ENCODE measurements at places on chromosomes 16 and 17. TPM values are rescaled to one million over a fixed set of nuclear protein-coding genes. Genes with fewer than 3 reads are reported as not detected.
A peak's percentile ranks its signal among the peaks of the same experiment; 100 is the strongest.

DNA sequence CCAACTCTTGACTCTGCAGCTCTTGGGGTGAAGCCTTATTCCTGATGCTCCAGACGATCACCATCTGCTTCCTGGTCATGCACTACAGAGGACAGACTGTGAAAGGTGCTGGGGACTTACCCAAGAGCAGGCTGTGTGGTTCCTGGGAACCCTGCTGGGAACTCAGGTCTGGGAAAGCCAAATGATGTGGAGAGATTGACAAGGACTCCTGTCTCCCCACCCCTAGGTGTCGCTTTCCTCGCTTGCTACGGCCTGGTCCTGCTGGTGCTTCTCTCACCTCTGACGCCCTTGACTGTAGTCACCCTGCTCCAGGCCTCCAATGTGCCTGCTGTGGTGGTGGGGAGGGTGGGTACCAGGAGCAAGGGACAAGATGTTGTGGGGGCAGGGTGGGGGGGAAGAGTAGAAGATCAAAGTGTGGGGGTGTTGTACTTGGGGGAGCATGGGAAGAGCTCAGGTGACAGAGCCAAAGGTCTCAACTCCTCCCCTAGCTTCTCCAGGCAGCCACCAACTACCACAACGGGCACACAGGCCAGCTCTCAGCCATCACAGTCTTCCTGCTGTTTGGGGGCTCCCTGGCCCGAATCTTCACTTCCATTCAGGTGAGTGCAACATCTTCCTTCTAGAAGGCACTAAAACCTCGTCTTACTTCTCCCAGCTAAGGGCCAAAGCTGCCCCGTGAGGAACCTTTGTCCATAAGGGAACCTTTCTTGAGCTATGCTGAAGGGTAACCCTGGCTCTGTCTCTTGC lies 3.0 kb downstream of the SOX15 start:
- DNase-seq, result no peak

DNA sequence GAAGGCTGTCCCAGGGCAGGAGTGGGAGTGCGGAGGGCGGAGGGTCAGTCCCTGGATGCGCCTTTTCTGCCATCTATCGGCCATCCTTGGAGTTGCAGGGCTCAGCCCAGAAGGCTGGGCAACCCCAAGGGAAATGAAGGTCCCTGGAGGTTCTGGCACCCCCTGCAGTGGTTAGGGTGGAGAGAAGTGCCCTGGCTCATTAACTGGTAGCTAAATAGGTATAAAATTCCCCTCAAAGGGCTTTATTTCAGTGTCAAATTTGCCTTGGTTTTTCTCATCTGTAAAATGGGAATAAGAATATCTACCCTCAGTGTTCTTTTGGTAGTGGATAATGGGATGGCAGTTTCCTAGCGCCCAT lies 22.4 kb downstream of the C17orf75 start:
- peak; percentile 60 for DNase-seq

DNA sequence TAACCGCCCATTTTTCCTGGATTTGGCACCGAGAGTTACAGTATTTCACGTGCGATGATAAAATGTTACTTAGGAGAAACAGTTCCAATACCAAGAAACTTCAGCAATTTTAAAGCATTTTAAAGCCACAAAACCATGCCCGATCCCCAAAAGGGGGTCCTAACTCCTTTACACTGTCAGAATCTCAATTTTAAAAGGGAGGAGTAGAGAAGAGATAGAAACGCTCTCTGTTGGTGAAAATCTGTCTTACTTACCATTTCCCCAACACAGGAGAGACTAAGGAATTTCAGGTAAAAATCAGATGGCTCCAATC lies 526 bp upstream of the RNASEK start:
- no peak for DNase-seq

DNA sequence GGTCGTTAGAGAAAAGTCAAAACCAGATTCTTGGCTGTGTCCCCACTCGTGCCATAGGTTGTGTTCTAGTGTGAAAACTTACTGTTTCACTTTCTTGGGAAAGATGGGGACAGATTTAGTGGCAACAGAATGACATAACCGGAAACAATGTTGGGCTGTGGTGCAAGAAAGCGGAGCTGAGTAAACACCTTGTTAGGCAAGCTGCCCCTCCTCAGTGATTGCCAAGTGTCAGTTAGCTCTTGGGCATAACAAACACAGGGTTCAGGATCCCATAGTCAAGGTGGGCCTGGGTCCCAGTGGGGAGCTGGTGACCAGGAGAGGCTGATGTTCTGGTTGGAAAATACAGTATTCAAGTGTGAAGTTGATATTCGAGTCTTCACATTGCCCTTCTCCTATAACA lies 15.4 kb downstream of the UBN1 start:
- no peak for DNase-seq

- DNase-seq, result no peak
Observed at GRCh38 chr17:2090210-2090641, 35.3 kb downstream of the HIC1 start.

DNA sequence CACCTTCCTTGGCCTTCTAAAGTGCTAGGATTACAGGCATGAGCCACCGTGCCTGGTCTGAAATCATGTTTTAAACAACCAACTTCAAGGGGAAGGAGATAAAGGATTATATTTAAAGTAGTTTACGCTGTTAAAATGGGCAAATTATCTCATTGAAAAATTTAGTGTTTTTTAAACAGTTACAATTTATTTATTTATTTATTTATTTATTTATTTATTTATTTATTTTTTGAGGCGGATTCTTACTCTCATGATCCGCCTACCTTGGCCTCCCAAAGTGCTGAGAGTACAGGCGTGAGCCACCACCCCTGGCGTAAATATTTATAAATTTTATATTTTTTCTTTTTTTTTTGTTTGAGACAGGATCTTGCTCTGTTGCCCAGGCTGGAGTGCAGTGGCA lies 22.2 kb downstream of the CDK12 start:
- no peak for DNase-seq

- DNase-seq, result no peak
Observed at GRCh38 chr16:84029297-84030047, 13.1 kb downstream of the SLC38A8 start.

DNA sequence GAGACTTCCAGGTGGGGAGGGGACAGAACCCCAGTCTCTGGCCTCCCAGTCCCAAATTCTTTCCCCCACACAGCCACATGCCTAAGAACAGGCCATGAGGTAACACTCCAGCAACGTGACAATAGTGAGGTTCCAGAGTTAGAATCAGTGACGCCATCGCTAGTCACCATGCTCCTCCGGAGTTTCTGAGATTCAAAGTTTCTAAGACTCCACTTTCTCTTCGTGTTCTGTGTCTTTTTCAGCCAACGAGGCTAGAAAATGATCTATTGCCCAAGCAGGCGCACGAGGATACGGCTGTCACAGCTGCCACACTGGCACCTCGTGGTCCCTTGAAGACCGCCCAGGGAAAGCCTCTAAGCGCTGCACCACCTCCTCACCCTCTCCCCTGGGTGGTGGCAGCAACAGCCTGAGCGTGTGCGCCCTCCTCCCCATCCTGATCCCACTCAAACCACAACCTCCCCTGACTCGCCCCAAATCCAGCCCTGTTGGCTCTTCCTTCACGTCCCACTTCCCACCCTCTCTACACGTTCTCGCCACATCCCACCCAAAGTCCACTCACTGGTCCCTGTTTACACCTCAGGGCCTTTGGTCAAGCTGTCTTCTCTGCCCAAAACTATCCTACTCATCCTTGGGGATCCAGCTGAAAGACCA lies 1.0 kb downstream of the MCRIP1 start:
- no peak for DNase-seq

DNA sequence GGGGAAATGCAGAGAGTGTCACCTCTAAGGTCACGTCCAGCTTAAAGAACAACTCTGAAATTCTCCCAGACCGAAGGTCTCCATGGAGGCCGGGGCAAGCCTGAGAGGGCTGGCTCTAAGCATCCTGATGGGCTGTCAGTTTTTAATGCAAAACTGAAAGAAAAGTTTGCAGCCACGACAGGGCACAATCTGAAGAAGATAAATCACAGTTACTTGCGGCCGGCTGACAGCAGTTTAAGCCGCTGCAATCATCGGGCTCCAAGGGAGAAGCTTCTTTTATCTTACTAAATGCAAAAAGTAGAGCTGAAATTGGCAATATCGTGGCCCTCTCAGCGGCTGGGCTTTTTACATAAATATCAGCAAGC lies 168.8 kb downstream of the CYLD start:
- DNase-seq, result no peak

DNA sequence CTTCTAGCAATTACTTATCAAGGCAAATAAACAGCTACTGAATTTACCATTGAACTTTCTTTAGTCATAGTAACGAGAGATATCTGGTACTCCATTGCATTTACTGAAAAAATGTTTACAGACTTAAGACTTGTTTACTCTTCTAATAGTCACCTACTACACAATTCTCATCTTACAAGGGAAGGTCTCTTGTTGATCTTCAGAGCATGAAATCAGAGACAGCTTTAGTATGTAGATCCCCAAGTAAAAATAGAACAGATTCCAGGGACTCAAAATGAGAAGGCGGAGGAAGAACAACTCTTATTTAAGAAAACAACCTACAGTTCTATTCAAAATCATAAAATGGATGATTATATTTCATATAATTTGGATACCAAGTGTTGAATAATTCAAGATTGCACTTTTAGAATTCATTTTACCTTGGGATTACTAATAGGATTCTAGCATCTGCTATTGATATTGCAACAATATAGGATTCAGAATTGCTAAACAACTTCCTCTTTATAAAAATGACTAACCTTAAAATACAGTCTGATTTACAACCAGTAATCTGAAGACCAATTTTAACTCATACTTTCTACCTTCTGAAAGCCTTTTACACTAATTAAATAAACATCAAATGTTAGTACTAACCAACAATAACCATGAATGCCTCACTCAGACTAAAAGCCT lies 20.8 kb downstream of the UBE2G1 start:
- no peak for DNase-seq

DNA sequence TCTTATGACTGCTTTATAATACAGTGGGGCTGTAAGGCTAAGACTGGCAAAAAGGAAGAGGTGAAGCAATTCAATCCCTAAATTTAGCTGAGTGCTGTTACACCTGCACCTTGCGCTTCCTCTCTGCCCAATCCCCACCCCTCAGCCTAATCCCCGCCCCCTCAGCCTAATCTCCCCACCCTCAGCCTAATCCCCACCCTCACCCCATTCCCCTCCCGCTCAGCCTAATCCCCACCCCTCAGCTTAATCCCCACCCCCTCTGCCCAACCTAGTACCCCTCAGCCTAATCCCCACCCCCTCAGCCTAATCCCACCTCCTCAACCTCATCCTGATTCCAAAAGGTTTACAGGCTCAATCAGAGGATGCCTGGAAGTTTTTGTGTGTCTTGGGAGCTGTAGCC lies 155.5 kb downstream of the PMP22 start:
- no peak for DNase-seq

DNA sequence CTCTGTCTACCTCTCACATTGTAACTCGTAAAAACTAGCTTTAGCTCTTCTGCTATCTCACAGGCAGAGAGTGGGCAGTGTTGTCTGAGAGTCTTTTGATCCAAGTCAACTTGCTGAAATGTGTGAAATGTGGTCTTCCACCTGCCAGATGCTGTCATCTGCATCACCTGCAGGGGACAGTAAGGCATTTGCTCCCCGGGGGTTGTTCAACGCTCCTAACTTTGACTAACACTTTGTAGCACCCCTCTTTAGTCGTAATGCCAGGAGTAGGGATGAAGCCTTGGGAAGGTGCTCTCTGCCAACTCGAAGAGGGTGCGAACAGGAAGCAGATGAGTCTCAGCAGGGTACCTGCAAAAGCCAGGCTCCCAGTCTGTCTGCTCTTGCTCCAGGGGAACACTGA lies 36.1 kb downstream of the SNX11 start:
- no peak for DNase-seq

GRCh38 chr17:79950751-79951150 lies 84.9 kb downstream of the TBC1D16 start:
- no peak for DNase-seq

DNA sequence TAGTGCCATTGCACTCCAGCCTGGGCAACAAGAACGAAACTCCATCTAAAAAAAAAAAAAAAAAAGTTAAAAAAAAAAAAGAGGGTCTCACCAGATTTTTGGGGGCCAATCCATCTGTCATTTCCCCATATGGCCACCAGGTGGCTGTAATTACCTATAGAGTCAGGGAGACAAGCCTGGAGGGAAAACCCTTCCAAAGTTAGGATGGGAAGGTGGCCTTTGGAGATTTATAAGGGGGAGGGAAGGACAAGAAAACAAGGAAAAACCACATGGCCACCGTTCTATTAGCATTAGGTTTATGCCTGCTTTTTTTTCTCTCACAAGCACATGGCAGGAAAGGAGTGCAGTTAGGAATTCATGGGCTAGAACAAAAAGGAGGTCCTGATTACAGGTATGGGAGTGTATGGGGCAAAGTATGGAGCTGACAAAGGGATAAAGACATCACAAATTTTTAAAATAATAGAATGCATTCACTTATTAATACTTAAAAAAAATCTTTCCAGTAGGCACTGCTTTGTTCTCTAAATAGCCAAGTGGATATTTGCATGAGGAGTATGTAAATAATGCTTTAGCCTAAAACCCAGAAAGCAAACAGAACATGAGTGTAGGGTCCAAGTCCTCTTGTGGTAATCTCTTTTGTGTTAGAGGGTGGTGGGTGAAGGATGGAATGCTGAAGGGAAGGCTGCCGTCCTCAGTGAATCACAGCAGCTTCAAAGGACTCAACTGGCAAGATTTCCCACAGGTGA lies 5.1 kb downstream of the CYB5D1 start:
- DNase-seq, result peak; percentile 65

DNA sequence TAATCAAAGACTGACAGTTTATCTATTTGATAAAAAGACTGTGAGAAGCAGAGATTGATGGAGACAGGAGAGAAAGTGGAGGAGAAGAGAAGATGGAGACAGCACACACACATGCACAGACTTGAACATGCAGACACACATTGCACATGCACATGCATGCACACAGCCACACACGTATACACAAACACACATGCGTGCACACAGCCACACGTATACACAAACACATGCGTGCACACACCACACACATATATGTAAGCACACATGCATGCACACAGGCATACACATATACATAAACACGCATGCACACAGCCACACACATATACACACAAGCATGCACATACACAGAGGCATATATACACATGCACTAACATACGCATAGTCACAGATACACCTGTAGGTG lies 313.4 kb downstream of the HAPSTR1 start:
- no peak for DNase-seq

DNA sequence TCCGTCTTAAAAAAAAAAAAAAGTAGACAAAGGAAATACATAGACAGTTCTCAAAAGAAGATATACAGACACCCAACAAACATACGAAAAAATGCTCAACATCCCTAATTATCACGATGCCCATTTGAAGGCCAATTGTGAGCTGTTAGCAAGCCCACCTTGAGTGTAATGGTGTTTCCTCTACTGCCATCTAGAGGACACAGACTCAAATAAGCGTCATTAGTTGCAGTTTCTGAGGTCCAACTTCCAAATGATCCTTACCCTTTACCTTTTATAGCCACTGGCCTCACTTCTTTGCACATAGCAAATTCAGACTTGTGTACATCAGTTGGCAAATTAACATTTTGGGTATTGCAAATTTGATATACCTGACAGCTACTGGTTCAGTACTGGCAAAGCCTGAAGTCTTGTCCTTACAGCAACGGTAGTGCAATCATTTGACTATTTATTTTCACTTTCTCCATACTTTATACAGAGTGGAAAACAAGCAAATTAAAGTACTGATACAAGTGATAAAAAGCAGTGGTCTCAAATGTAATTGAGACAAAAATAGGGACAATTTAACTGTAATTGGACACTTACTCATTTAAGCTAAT lies 536.3 kb upstream of the EEF2KMT start:
- DNase-seq, result no peak

PRR35 gene
- 0.16 TPM for polyA plus RNA-seq

KRTAP4-3 gene
- polyA plus RNA-seq, result not detected

VMO1 gene
- polyA plus RNA-seq, result 7.9 TPM

DNAJA3 gene
- polyA plus RNA-seq, result 31.6 TPM

AATK gene
- polyA plus RNA-seq, result 8.1 TPM

ABCC12 gene
- not detected for polyA plus RNA-seq

CCDC154 gene
- 0.61 TPM for polyA plus RNA-seq

GP1BA gene
- polyA plus RNA-seq, result 1.1 TPM

KRTAP16-1 gene
- polyA plus RNA-seq, result not detected

CLEC18B gene
- 3.5 TPM for polyA plus RNA-seq

Measured in muscle of arm (tissue), 14 donors.